H4 (cell line): ENCODE measurements at places on chromosomes 1 and 21. TPM values are rescaled to one million over a fixed set of nuclear protein-coding genes. Genes with fewer than 3 reads are reported as not detected.

- no peak for DNase-seq
These were observed 292.8 kb upstream of the B3GALT2 start for GRCh38 chr1:193479187-193479586.

DNA sequence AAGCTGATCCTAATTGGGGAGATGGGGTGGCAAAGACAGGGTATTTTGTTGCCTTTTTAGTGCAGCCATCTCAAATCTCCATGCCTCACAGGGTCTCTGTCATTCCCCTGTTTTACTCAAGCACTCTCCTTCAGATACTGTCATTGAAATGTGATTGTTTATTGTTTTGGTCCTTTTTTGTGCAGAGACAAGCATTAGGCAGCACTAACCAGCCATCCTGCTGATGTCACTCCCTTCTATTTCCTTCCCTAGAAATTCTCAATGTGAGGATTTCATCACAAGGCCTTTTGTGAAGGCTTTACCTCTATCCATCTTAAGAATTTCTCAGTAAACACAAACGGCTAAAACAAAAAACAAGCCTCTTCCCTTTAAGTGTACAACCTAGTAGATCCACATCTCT, 34.7 kb downstream of the OR10J5 start:
- no peak for DNase-seq

GRCh38 chr1:56403321-56403720, 176.0 kb downstream of the PLPP3 start:
- DNase-seq = no peak

- DNase-seq = no peak
These were observed 15.1 kb upstream of the KLF17 start for GRCh38 chr1:44103270-44104131.

- DNase-seq = no peak
These were observed 16.2 kb upstream of the CR1L start for GRCh38 chr1:207628776-207629175.

- DNase-seq = no peak
These were observed 15.0 kb upstream of the S100B start for GRCh38 chr21:46619846-46620245.

DNA sequence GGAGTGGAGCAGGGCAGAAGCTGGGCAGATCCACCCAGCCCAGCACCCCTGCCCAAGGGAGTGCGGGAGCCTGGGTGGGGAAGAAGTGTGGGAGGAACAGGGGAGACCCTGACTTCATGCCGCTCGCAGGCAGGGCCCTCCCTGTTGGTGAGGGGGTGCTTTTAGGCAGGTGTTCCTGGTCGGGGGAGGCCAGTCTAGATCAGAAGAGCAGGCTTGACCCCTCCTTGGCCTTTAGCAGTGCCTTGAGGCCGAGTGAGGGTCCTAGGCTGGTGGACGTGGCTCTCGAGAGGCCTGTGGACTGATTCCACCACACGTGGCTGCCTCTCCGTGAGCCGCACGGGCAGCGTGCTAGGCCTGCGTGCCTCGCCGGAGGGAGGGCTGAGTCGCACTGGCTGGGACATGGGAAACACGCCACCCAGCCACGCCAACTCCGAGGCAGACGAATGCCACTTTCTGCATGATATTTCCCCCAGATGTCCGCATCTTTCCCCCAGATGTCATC, 19.4 kb upstream of the COL18A1 start:
- DNase-seq = no peak

- DNase-seq = no peak
These were observed 84.6 kb downstream of the NTMT2 start for GRCh38 chr1:170230323-170230722.

DNA sequence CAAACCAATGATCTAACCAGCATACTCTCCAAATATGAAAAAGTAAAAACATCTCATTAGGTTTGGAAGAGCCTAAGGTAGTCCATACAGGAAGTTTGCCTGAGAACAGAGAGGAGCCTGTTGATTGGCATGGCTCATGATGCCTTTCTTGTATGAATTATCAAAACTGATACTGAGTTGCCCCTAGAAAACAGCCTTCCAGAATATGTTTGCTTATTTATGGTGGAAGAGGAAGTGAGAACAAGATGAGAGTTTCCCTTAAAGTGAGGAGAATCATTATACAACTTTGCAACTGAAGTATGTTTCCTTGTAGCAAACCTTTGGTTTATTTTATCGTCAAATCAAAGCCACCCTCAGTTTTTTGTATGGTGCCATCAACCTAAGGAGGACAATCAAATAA, 23.8 kb upstream of the KIAA1614 start:
- DNase-seq = no peak

GRCh38 chr1:15758953-15759661, 512 bp downstream of the FBLIM1 start:
- no peak for DNase-seq

- DNase-seq = no peak
These were observed at the start of gene ARHGAP30 for GRCh38 chr1:161069731-161070270. Gene ARHGAP30, minus strand, starts transcription at chr1:161069891. Its CDS starts 267 bp downstream, at chr1:161069624.

- no peak for DNase-seq
These were observed 122.2 kb downstream of the NOS1AP start for GRCh38 chr1:162191396-162192305.

GRCh38 chr1:234517110-234517802, 38.3 kb upstream of the TARBP1 start:
- DNase-seq = no peak

- DNase-seq = no peak
These were observed 44.3 kb upstream of the TACSTD2 start for GRCh38 chr1:58621391-58621790.

- no peak for DNase-seq
These were observed 6.2 kb downstream of the C1orf198 start for GRCh38 chr1:230861970-230862595.

- DNase-seq = no peak
These were observed 180.0 kb downstream of the TTLL7 start for GRCh38 chr1:83818916-83819315.

GRCh38 chr1:57843760-57844159, 419.9 kb upstream of the DAB1 start:
- no peak for DNase-seq

SLC45A3 gene
- total RNA-seq = 4.3 and 7.1 TPM in 2 replicates

CAMK1G gene
- total RNA-seq = not detected in 2 replicates

CAMSAP2 gene
- 15.5 and 19.5 TPM in 2 replicates for total RNA-seq

IBA57 gene
- total RNA-seq = 0.74 and 1.8 TPM in 2 replicates

SSU72 gene
- total RNA-seq = 83.4 and 130 TPM in 2 replicates

OR6K3 gene
- total RNA-seq = not detected in 2 replicates

ADCY10 gene
- total RNA-seq = 0.02 TPM in 1 of 2 replicates, not detected in the other
